NCI-H2081 (cell line): ENCODE measurements at places on chromosomes 5 and 9.

- DNase-seq, result no peak
Observed at GRCh38 chr5:160305319-160305718, 7.0 kb downstream of the CCNJL start.

GRCh38 chr5:81409361-81409760, 15.4 kb upstream of the ACOT12 start:
- DNase-seq, result no peak

GRCh38 chr9:37977851-37978480, 74.0 kb upstream of the SLC25A51 start:
- DNase-seq, result no peak

DNA sequence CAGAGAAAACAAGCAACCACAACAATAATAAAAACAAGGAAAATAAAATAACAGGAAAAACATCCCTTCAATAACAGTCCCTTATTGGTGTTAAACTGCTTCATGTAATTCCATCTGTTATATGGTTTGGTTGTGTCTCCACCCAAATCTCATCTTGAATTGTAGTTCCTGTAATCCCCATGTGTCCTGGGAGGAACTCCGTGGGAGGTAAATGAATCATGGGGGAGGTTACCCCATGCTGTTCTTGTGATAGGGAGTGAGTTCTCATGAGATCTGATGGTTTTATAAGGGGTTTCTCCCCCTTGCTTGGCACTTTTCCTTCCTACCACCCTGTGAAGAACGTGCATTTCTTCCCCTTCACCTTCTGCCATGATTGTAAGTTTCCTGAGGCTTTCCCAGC, 369.8 kb downstream of the TMEM232 start:
- DNase-seq, result no peak

- peak; percentile 41 for DNase-seq
Observed at GRCh38 chr5:33423018-33423630, 17.6 kb upstream of the TARS1 start.

DNA sequence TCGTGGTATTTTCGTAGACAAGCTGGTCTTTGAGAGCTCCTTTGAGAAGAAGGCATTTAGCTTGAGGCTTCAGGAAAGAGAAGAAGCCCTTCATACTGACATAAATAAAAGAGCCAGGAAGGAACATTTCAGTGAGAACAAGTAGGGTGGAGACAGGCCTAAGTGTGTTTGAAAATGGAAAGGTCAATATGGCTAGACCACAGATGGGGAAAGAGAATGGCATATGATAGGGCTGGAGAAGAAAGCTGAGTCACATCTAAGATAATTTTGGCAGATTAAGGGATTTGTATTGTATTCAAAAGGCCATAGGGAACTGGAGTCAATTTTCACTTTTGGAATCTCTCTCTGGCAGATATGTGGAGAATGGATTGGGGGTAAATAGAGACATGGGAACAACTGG, 374.9 kb downstream of the TMEM38B start:
- DNase-seq, result no peak

DNA sequence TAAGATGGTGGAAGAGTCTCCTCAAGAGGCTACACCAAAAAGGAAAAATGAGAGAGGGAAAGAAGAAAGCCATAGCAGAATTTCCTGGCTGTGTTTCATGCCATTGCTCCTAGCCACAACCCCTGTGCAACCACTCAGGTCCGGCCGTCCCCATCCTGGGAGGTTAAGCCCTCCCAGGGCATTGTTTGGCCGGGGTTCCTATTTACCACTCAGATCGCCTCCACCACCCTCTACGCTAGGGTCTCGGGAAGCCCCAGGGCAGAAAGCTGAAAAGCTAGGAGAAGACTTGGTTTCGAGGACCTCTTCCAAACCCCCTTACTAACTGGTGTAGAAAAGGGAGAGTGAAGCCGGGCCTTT, 715 bp downstream of the RC3H2 start:
- peak; percentile 39 for DNase-seq

DNA sequence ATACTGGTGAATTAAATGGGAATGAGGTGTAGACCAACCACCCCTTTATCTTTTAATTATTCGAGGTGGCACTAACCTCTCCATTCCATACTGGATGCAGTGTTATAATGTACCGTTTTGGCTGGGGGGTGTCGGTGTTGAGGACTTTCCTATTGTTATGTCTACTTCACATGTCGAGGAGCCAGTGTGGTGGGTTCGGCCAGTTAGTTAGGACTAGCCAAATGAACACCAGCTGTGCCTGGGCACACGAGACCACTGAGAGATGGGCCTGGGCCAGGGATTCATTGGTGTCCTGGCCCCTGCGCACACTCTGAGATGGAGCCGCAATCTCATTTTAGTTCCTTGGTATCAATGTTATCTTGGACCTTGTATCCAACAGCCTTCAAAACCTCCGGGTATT, 186.2 kb downstream of the CACNA1B start:
- no peak for DNase-seq

DNA sequence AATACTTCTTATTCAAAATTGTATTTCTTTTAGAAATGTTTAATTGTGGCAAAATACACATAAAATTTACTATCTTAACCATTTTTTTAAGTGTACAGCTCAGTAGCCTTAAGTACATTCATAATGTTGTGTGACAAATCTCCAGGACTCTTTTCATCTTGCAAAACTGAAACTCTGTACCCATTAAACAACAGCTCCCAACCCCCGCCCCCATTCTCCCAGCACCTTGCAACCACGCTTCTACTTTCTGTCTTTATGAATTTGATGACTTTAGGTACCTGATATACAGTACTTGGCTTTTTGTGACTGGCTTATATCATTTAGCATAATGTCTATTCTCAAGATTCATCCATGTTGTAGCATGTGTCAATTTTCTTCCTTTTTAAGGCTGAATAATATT, 2.8 kb upstream of the IL5 start:
- DNase-seq, result no peak

DNA sequence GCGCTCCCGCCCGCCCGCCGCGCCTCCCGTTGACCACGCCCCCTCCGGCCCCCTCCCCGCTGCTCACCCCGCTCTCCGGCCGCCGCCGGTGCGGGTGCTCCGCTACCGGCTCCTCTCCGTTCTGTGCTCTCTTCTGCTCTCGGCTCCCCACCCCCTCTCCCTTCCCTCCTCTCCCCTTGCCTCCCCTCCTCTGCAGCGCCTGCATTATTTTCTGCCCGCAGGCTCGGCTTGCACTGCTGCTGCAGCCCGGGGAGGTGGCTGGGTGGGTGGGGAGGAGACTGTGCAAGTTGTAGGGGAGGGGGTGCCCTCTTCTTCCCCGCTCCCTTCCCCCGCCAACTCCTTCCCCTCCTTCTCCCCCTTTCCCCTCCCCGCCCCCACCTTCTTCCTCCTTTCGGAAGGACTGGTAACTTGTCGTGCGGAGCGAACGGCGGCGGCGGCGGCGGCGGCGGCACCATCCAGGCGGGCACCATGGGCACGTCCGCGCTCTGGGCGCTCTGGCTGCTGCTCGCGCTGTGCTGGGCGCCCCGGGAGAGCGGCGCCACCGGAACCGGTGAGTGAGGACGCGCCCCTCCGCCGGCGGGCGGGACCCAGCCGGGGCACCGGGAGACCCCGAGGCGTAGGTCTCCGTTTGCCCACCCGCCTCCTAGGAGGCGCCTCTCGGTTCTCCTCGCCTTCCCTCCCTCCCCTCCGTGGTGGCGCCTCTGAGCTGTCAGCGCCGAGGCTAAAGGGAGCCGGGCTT, at the start of gene VLDLR:
Gene VLDLR (plus strand): TSS at position 66 of the 739 bp plus-strand sequence. CDS start 403 bp downstream, at position 469.
- DNase-seq, result peak; percentile 68

GRCh38 chr9:249025-249424, 34.4 kb downstream of the DOCK8 start:
- DNase-seq, result no peak

DNA sequence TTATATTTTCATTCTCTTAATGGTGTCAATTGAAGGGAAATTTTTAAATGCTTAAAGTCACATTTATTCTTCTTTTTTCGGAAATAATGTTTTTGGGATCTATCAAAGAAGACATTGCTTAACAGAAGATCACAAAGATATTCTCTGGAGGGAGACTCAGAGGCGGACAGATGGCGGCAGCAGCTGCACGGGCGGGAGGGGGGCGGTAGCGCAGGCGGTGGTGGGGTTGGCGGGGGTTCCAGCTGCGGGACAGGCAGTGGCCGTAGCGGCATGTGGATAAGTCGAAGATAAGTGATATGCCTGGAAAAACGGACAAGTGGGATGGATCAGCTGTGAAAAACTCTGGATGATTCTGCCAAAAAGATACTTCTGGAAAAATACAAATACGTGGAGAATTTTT, 31.6 kb upstream of the ZDHHC11B start:
- no peak for DNase-seq

DNA sequence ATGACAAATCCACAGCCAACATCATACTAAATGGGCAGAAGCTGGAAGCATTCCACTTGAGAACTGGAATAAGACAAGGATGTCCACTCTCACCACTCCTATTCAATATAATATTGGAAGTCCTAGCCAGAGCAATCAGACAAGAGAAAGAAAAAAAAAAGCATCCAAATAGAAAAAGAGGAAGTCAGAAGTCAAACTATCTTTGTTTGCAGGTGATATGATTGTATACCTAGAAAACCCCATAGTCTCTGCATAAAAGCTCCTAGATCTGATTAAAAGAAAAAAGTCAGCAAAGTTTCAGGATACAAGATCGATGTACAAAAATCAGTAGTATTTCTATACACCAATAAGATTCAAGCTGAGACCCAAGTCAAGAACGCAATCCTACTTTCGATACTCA, 66.1 kb downstream of the OSMR start:
- no peak for DNase-seq

GRCh38 chr9:136994888-136995230, 1.5 kb downstream of the CLIC3 start:
- no peak for DNase-seq

DNA sequence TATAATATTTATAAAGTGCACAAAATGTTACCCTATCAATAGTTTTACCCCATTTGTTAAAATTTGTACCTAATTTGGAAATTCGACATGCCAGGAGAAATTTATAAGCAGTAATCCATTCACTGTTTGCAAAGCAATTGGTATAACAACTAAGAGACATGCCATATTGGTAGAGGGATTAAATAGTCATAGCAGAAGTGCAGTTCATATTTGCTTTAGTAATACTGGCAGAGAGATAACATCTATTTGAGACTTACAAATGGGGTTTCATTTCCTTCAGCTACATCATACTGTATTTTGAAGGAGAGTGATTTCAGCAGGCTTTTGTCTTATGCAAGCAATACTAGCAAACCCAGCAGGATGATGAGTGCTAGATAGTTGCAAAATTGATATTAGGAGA, 610.4 kb upstream of the CDH10 start:
- peak; percentile 33 for DNase-seq
